ENCODE measurements at places on chromosomes 1 and 21.
A peak's percentile ranks its signal among the peaks of the same experiment; 100 is the strongest.

DNA sequence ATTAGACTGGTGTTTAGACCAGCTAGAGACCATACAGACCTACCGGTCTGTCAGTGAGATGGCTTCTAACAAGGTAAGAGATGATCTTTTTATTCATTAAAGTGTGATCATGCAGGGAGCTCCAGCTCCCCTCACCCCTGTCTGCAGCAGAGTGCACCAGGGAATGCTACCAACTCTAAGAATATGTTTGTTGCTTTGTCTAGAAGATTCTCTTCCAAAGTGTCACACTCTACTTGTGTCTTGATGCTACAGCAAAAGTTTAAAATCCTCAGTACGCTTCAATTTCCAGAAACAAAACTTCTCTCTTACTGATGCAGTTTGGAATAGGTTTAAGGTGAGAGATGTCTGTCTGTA, 201.4 kb upstream of the SGIP1 start:
- DNase-seq, result no peak

DNA sequence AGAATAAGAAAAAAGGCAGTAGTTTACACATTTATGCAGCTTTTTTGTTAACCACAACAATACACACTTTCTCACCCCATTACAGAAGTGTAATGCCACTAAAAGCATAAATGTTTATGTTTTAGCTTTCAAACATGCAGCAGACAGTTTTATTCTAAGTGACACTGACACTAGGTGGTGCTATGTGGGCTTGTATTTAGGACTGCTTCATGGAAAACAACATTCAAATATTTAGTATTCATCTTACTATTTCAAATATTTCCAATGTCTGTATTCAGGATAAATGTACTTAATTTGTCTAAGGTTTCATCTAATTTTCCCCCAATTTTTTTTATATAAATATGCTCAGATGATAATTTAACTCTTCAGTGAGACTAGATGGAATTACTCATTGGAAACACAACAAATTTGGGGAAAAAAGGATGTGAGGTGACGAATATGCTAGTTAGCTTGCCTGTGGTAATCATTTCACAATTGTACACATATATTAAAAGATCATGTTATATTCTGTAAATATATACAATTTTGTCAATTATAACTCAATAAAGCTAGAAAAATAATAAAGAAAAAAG, 71.4 kb downstream of the USP1 start:
- peak; percentile 33 for DNase-seq

GRCh38 chr1:157652859-157653493, 47.6 kb downstream of the FCRL3 start:
- DNase-seq, result no peak

DNA sequence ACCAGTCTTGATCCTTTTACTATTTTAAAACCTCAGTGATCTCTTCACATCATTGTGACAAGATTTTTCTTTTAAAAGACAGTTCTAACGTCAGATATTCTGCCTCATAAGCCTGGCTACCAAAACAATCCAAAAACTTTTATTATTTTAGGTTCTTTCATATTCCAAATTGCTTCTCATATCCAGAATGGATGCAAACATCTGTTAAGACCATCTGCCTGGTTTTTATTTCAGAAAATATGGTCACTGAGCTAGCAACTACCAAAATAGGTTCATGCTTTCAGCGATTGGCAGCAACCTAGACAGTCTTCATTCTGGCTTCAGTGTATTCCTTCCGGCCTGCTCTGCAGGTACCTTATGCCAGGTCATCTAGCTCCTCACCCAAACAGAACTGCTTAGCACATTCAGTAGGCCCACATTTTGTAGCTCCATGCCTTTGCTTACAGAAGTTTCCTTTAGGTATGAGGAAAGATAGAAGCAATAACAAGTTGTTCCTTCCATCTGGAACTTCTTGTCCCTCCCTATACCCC, 59.0 kb upstream of the CACYBP start:
- no peak for DNase-seq

GRCh38 chr1:220367833-220368232, 95.6 kb upstream of the RAB3GAP2 start:
- no peak for DNase-seq

DNA sequence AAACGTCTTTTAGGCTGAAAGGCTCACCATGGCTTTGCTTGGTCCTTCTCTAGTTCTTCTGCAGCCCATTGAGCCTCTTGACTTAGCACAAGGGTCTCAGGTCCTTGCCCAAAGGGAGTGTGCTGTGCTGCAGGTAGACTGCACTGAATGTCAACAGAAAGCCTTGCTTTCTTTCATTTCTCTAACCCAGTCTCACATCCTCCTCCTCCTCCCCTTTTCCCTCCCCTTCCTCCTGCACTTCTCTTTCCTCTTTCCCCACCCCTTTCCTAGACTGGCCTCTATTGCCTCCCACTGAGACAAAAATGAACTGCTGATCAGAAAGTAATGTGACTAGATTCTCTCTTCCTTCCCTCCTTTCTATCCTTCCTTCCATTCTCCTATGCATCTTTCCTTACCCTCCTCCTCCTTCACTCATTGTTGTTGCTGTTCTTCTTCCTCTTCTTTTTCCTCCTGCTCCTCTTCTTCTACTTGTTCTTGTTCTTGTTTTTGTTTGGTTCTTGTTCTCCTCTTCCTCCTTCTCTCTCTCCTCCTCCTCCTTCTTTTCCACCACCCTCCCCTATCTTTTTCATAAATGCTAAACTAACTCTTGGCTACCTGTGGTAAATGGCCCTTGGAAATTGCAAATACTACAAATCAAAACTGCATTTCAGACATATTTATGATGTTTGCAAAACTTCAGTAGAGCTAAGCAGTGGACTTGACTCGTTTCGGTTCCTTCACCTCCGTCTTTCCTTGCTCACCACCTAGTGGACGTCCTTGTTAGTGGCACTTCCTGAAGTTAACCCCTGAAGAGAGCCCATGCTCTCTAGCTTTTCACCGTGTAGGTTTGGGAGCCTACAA, at the start of gene SELL:
Gene SELL (minus strand): TSS at position 152 of the 840 bp plus-strand sequence. CDS start 122 bp downstream, at position 30.
- peak; percentile 73 for DNase-seq

- DNase-seq, result no peak
Observed at GRCh38 chr1:43976045-43976444, 1.3 kb downstream of the ATP6V0B start.

DNA sequence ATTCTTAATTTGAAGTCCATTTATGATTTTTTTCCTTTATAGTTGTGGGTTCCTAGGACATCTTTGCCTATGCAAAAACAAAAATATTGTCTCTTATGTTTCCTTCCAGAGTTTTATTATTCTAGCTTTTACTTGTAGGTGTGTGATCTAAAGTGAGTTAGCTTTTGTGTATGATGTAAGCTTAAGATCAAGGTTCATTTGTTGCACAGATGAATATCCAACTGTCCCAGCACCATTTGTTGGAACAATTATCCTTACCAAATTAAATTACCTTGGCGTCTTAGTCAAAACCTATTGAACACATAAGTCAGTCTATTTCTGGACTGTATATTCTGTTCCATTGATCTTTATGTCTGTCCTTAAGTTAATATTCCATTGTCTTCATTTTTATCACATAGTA, 337.6 kb downstream of the ZP4 start:
- DNase-seq, result no peak

- no peak for DNase-seq
Observed at GRCh38 chr1:14693949-14694348, 95.5 kb downstream of the KAZN start.

DNA sequence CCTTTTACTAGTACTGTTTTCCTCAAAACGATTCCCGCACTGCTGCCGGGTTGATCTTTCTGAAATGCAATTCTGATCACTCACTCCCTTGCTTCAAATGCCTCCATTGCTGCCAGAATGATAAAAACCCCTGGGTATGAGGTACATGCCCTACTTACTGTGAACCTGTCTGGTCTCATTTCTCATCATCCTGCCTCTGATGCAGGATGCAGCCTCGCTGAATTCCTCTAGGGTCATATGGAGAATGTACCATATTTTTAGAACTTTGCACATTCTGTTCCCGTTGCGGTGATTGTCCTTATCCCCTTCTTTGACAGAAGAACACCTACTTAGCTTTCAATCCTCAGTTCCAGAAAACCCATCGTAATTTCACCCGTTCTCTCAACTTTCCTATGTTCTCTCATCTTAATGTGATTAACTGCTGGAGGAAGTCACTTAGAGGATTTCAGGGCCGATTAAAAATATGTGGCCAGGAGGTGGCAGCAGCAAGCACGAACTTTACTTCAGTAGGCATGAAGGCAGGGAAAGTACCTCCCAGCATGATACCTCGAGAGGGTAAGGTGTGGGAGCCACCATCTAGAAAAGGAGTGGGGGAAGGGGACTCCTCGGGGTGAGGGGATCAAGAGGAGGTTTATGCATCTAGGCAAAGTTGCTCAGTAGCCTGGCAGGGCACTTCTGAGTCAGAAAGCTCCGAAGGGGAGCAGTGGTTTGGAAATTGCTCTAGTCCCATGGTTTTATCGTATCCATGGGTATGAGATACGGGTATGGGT, 361.5 kb upstream of the ZP4 start:
- no peak for DNase-seq

DNA sequence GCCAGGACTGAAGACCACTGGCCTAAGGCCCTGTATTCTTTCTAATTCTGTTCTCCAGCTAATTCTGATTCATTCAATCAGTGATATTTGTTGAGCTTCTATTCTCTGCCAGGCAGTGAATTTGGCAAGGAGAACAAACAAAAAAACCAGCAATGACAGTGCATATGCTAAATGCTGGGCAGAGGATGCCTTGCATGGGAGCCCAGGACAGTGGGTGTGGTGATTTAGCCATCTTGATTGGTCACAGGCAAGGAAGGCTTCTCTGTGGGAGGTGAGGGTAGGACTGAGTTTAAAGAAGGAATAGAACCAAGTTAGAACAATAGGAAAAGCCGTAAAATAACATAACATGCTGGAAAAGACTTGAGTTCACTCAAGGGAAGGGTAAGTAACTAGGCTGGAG, 9.2 kb upstream of the CPT2 start:
- DNase-seq, result no peak

- no peak for DNase-seq
Observed at GRCh38 chr1:44354268-44354839, 703 bp downstream of the ERI3 start.

GRCh38 chr1:70440642-70441391, 29.7 kb downstream of the CTH start:
- DNase-seq, result no peak

DNA sequence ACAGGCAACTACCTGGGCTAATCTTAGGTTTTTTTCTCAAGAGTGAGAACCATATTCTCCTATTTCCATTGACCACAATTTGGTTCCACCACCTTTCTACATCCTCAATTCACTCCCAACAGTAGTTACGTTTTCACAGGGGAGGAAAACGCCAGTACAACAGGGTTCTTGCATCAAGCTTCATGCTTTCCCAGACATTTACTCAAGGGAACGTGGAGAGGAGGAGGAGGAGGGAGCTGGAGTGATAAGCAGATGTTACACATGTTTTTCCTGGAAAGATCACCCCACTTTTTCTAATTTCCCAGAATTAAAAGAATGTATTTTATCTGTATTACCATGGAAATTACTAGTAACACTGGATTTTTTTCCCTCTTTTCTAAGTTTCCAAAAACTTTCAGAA, 58.3 kb downstream of the RGS5 start:
- DNase-seq, result no peak

DNA sequence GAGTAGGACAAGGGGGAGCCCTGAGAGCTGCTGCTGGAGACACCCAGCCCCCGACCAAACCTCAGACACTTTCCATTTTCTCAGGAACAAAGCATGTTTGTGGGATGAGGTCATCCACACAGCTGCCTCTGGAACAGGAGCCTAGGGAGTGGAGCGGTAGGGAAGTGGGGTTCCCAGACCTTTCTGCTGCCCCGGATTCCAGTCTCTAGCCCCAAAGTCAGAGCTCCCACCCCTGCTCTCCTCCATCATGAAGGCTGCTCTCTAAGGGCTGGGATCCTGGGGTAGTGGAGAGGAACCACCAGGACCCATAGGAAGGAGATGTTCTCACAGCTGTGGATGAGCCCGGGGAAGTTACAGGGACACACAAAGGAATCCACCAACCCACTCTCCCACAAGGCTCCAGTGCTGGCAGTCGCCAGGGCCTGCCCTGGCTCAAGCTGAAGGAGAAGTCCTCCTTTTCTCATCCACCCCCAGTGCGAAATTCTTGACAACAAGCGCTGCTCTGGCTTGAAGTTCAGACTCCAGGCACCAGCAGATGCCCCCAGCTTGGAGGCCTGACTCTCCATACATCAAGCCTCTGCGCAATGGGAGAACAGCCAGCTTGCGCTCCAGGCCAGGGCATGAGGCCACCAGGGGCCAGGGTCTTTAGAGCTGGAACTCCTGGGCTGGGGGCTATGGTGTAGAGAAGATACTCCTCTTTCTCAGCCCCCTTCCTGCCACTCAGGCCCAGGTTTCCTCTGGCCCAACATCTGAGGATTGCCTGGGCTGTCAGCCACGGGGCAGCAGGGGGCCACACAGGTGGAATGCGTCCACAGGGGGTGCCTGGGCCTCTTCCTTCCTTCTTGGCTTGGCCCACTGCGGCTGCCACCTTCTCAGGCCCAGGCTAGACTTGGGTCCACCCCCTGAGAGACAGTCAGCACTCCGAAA, 4.5 kb downstream of the FHL3 start:
- no peak for DNase-seq

DNA sequence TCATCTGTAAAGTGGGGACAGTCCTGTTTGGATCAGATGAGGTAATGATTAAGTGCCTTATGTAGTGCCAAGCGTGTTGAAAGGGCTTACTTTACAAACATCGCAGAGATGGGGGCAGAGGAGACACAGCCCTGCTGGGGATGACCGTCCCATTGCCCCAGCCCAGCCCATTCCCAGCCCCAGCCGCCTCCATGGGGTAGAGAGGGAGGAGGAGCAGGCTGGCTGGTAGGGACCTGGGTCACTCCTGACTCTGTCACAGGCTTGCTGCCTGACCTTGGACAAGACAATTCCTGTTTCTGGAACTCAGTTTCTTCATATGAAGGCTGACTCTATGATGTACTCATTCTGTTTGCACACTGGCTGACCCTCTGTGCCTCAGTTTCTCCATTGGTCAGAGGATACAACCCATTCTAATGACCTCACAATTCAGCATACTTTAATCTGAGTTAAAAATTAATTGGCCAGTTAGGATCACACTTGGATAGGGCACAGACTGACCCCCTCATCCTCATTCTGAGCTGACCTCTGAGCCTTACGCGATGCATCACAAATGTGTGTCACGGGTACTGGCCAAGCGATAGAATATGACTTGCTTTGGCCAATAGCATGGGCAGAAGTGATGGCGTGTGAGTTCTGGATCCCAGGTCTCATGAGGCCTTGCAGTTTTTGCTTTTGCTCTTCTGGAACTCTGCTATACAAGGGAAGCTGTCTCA, 91.1 kb downstream of the PTPRU start:
- no peak for DNase-seq

DNA sequence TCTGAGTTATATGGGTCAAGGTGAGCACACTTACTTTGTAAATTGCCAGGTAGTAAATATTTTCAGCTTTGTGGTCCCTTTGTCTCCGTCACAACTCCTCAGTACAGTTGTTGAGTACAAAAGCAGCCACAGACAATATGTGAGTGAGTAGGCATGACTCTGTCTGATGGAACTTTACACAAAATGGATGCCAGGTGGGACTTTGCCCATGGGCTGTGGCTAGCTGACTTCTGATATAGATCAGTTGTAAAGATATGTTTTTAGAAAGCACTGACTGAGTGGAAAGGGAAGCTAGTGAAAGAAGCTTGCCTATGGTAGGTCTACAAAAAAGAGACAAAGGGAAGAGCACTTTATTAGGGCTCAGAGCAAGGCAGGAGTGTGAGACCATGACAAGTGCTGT, 23.1 kb upstream of the IGSF5 start:
- no peak for DNase-seq

Data from HCT116 (cell line).